ENCODE measurements at places on chromosomes 3 and 15. TPM values are rescaled to one million over a fixed set of nuclear protein-coding genes. Genes with fewer than 3 reads are reported as not detected.

The GPR171 gene
- total RNA-seq: not detected

The FAM219B gene
- 38.7 TPM for total RNA-seq

The TMEM115 gene
- 32.0 TPM for total RNA-seq

The AGTR1 gene
- 0.40 TPM for total RNA-seq

The A4GNT gene
- total RNA-seq: not detected

The FSTL1 gene
- 849 TPM for total RNA-seq

The HIGD2B gene
- not detected for total RNA-seq

The LMAN1L gene
- 0.25 TPM for total RNA-seq

The PRSS50 gene
- not detected for total RNA-seq

The HESX1 gene
- total RNA-seq: 0.56 TPM

The GP5 gene
- 0.26 TPM for total RNA-seq

The SLC22A13 gene
- 0.13 TPM for total RNA-seq

The CPN2 gene
- not detected for total RNA-seq

The LDHAL6B gene
- total RNA-seq: not detected

The LAMB2 gene
- 648 TPM for total RNA-seq

The ERICH6 gene
- total RNA-seq: 0.06 TPM

Measured in aortic smooth muscle cell (primary cell).